RPMI7951 (cell line): ENCODE measurements at places on chromosomes 2 and 18. TPM values are rescaled to one million over a fixed set of nuclear protein-coding genes. Genes with fewer than 3 reads are reported as not detected.
A peak's percentile ranks its signal among the peaks of the same experiment; 100 is the strongest.

Gene FAP
- 142 and 170 TPM in 2 replicates for total RNA-seq

Gene UGP2
- total RNA-seq, result 243 and 267 TPM in 2 replicates

Gene ZFP36L2
- 6.4 and 9.1 TPM in 2 replicates for total RNA-seq

Gene RAX
- not detected in 2 replicates for total RNA-seq

Gene GDF7
- total RNA-seq, result not detected in 2 replicates

Gene CCDC102B
- total RNA-seq, result 7.5 and 10.1 TPM in 2 replicates

Gene MDH1B
- 1.2 TPM in 2 replicates for total RNA-seq

DNA sequence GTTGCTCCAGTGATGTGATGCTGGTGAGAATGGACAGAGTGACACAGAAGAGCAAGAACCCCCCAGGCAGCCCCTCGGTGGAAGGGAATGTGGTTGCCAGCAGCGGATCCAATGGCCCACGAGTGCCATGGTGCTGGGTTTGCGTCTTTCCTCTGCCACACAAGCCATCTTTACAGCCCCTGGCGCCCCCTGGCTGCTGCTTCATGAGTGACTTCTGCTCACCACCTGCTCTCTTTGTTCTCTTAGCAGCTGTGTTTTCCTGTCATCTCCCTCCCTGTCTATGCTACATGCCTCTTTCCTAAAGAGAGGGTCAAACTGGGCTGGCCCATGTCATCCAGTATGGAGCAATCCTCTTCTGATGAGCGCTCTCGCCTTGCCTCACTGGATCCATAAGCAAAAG lies 300.0 kb upstream of the SMIM21 start:
- DNase-seq, result peak; percentile 61

GRCh38 chr18:12960853-12961397 lies 13.1 kb downstream of the SEH1L start:
- no peak for DNase-seq

DNA sequence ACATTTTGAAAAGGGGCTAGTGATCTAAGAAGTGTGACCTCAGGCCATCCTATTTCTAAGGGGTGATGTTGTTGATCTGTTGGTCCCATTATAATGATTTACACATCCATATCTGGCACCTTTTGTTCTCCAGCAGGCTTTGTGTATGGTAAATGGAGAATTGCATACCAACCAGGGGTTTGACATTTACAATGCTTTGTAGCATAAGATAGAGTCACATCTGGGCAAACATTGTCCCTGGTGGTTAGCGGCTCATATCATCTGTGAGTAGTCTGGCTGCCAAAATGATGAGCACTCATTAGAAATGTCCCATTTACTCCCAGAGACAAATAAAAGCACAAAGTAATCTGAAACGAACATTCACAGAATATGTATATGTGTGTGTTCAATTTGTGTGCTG lies 1775.5 kb upstream of the CELF4 start:
- DNase-seq, result no peak

DNA sequence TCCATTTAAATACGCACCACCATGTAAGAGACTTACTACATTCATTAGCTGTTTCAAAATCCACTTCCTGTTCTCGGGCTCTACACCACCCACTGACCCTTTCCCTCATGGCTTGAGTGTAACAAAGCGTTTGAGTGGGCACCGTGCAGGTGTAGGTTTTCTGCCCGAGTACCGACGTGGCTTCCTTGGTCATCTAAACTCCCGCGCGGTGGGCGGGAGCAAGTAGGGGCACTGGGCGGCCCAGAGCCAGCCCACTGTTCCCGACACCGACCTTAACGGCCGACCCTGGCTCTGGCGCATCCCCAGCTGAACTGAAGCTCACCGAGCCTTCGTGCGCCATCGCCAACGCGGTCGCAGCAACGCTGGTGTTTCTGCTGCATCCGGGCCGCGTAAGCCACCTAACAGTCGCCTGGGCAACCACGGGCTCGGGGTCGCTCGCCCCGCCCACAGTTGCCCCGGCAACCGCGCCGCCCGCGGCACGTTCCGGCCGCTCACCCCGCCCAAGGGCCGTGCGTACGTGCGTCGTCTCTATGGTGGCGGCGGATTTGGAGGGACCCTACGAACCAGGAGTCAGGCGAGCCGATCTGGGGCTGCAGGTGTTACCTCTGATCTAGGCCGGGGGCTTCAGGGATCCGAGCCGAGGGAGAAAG lies at the start of the genes C2orf81 and WDR54:
Gene C2orf81, minus strand, starts transcription at position 399 of the 650 bp plus-strand sequence. Its CDS starts 59 bp downstream, at position 340.
Gene WDR54, plus strand, starts transcription at position 510 of the 650 bp plus-strand sequence. CDS start 424 bp downstream, outside the sequence.
- DNase-seq, result peak; percentile 92

- no peak for DNase-seq
Measured at GRCh38 chr2:14120376-14120775, 512.1 kb upstream of the LRATD1 start.

DNA sequence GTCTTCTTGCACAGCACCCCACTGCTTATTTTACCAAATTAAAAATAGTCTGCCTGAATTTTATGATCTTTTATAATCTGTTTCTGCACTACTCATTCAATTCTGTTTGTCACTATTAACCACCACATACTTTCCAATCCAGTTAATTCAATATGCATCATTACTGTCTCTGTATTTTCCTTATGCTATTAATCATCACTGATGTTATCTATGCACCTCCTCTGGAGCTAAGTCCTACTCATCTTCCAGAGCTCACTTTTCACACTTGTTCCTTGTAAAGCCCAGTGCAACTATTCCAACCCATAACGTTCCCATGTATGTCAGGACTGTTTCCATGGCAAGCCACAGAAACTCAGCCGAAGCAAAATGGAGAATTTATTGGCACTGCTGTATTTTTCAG lies 713.6 kb downstream of the PLCL1 start:
- DNase-seq, result no peak

- peak; percentile 73 for DNase-seq
Measured at GRCh38 chr2:216695401-216695821, at the start of gene IGFBP5. IGFBP5 (minus strand) TSS chr2:216695549; CDS start chr2:216694775, 774 bp downstream.

DNA sequence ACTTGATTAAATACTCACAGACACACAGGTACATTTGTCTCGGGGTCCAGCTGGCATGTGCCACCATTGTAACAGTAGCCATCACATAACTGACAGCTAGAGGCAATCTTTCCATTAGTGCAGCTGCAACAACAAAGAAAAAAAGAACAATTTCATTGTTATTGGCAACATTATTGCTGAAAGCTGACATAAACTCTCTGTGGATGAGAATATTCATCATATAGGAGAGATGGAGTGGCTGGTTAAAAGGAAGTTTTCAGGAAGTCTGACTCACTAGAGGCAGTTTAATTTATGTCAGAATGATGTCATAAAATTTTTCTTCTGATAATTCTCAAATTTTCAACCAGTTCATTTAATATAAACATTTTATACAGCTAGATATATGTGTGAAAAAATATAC lies 1490.0 kb upstream of the NXPH2 start:
- DNase-seq, result no peak

DNA sequence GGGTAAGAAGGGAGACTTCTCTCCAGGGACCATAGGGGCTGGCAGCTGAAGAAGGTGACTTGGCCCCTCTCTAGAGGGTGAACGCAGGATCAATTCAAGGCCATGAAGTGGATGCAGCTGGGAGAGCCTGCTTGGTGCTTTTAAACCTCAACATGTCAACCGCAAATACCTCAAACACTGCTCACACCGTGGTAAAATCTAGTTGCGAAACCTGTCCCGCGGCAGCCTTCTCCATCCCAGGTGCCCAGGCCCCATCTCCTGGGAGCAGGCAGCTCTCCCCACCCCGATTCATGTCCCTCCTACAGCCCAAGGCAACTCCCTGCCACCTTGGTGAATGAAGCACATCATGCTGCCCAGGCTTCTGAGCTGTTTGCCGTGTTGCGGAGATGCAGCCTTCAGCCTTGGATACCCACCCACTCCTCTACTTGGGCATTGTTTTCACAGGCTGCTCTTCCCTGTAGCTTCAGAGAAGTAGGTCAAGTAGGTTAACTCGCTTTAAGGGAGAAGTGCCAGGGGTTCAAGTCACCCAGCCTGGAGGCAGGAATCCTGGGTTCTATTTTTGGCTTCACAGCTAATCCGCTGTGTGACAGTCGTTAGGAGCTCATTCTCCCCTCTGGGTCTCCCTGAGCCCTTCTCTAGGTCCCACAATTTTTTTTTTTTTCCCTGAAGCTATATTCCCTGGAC lies 6.2 kb upstream of the EFR3B start:
- DNase-seq, result no peak

GRCh38 chr2:185222311-185222710 lies 516.3 kb upstream of the FSIP2 start:
- no peak for DNase-seq

DNA sequence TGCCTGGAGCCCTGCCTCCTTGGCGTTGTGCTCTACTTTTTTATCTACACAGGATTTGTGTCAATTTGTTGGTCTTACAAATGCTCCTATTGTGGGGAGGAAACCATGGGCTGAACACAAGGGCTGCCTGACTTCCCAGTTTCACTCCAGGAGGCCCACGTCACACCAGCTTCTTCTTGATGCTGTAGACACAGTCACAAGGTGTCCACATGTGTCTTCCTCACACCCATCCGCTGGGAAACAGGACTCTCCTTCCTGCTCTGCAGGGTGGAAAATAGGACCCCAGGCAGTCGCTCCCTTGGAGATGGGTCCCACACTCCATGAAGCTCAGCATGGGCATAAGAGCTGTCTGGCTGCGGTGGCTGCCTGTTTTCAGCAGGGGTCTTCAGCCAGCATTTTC lies 468.2 kb downstream of the EPHA4 start:
- DNase-seq, result peak; percentile 42
